ENCODE measurements at places on chromosomes 2 and 18. TPM values are rescaled to one million over a fixed set of nuclear protein-coding genes. Genes with fewer than 3 reads are reported as not detected.

CAPN13 gene
- total RNA-seq, result not detected

GRB14 gene
- 10.0 TPM for total RNA-seq

DQX1 gene
- total RNA-seq, result 0.13 TPM

TFPI gene
- total RNA-seq, result 498 TPM

DLX1 gene
- total RNA-seq, result not detected

MDH1B gene
- 0.65 TPM for total RNA-seq

POLR1B gene
- 36.1 TPM for total RNA-seq

CRACDL gene
- total RNA-seq, result 4.1 TPM

DSG4 gene
- not detected for total RNA-seq

CDKL4 gene
- 0.86 TPM for total RNA-seq

ASB18 gene
- not detected for total RNA-seq

COL6A3 gene
- total RNA-seq, result 0.72 TPM

TMEFF2 gene
- 0.07 TPM for total RNA-seq

TUBA3D gene
- not detected for total RNA-seq

GALNT5 gene
- total RNA-seq, result not detected

PRKAG3 gene
- not detected for total RNA-seq

UPP2 gene
- not detected for total RNA-seq

SPC25 gene
- total RNA-seq, result 16.4 TPM

GPR45 gene
- total RNA-seq, result not detected

UGT1A10 gene
- not detected for total RNA-seq

TOGARAM2 gene
- total RNA-seq, result 0.13 TPM

ZNF513 gene
- 10.7 TPM for total RNA-seq

ANKRD30BL gene
- not detected for total RNA-seq

MTCL1 gene
- total RNA-seq, result 27.1 TPM

CYTIP gene
- 0.13 TPM for total RNA-seq

NRP2 gene
- total RNA-seq, result 151 TPM

FLACC1 gene
- total RNA-seq, result 2.3 TPM

SERPINB10 gene
- total RNA-seq, result 0.07 TPM

GPR39 gene
- total RNA-seq, result not detected

COLEC11 gene
- total RNA-seq, result not detected

TM4SF20 gene
- total RNA-seq, result not detected

C2orf72 gene
- under 0.01 TPM for total RNA-seq

FNDC4 gene
- 17.3 TPM for total RNA-seq

COLEC12 gene
- total RNA-seq, result 30.2 TPM

CDK15 gene
- total RNA-seq, result not detected

L3MBTL4 gene
- total RNA-seq, result 0.57 TPM

SNORC gene
- 0.40 TPM for total RNA-seq

CNDP1 gene
- not detected for total RNA-seq

POTEJ gene
- total RNA-seq, result not detected

HOXD3 gene
- 11.2 TPM for total RNA-seq

PNPT1 gene
- 49.1 TPM for total RNA-seq

PLCD4 gene
- 0.79 TPM for total RNA-seq

PSD4 gene
- total RNA-seq, result 0.27 TPM

IL1RL2 gene
- total RNA-seq, result 0.07 TPM

ATP6V1C2 gene
- not detected for total RNA-seq

CKAP2L gene
- 21.8 TPM for total RNA-seq

CD8A gene
- total RNA-seq, result not detected

SERPINB3 gene
- total RNA-seq, result not detected

COPS7B gene
- 29.3 TPM for total RNA-seq

GNAL gene
- total RNA-seq, result 3.5 TPM
